ENCODE measurements at places on chromosomes 3 and 15. TPM values are rescaled to one million over a fixed set of nuclear protein-coding genes. Genes with fewer than 3 reads are reported as not detected.

- DNase-seq, result no peak
Observed at GRCh38 chr15:68572309-68572708, 6.5 kb upstream of the CORO2B start.

DNA sequence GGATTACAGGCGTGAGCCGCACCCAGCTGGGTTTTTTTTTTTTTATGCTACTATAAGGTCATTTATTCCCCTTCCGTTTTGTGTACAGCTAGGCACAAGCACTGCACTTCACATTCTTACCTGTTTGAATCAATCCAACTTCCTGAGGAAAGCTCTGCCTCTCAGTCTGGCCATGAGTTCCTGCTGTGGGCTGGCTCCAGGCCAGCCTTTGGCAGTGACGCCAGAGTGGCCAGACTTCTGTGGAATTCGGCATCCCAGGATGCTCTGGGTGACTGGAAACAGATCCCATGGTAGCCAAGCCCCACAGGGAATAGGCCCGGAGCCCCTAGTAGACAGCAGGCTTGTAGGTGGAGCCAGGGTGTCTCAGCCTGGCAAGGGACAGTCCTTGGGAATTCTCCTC is 21.5 kb upstream of the TIMP4 start:
- DNase-seq, result no peak

The OIP5 gene
- total RNA-seq, result 3.1 TPM

DNA sequence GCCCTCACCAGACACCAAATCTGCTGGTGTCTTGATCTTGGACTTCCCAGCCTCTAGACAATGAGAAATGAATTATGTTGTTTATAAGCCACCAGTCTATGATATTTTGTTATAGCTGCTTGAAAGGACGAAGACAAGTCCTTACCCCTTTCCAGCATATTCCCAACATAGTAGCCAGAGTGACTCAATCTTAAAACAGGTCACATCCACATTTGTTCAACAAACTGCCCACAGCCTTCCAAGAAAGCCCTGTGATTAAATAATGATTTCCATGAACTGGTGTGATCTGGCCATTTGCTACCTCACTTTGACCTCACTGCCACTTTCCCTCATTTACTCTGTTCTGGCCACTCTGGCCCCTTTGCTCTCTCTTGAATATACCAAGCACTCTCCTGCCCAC is 193.7 kb upstream of the CFAP20DC start:
- DNase-seq, result no peak

The GOLGA8R gene
- 0.62 TPM for total RNA-seq

GRCh38 chr3:32177702-32178198 is 60.7 kb upstream of the CMTM8 start:
- DNase-seq, result no peak

GRCh38 chr15:93249623-93250022 is 160.6 kb upstream of the RGMA start:
- DNase-seq, result no peak

All from occipital lobe (tissue), 3 donors.